EL (cell line): ENCODE measurements at places on chromosomes 1 and 21.
A peak's percentile ranks its signal among the peaks of the same experiment; 100 is the strongest.

DNA sequence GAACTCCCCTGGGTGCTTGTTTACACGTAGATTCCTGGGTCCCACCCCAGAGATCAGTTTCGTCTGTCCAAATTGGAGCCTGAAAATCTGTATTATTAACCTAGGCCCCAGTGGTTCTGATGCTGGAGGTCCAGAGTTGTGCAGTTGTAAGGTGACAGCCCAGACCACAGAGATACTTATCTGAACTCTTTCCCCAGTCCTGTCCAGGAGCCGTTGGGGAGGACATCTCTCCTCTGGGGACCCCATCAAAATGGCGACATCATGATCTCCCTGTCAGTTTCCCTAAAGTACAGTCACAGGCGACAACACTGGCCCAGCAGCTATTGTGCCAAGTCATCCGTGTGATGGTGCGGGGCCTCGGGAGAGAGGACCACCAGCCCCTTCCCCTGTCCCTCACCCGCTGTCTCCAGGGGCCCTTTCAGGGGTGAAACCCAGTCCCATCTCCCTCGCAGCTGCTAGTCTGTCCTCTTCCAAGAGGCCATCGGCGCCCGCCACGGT, 749 bp upstream of the EFHD2 start:
- no peak for DNase-seq

- no peak for DNase-seq
Observed at GRCh38 chr1:47579809-47580208, 142.0 kb downstream of the FOXD2 start.

- no peak for DNase-seq
Observed at GRCh38 chr21:35229290-35229689, 180.2 kb upstream of the RUNX1 start.

DNA sequence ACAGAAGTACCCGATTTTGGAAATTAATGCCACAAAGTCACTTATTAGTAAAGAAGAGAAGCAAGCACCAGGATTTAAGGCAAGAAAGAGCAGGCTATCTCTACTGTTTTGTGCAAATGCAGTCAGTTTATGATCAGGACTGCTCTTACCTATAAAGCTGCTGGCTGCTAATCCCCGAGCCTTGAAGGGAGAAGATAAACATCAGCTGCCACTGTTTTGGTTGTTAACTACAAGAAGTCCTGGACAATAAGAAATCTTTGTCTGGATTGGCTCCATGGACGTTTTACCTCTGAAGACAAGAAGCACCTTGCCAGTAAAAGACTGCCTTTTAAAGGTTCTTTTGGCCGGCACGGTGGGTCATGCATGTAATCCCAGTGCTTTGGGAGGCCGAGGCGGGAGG, 21.4 kb downstream of the FRRS1 start:
- DNase-seq = no peak

DNA sequence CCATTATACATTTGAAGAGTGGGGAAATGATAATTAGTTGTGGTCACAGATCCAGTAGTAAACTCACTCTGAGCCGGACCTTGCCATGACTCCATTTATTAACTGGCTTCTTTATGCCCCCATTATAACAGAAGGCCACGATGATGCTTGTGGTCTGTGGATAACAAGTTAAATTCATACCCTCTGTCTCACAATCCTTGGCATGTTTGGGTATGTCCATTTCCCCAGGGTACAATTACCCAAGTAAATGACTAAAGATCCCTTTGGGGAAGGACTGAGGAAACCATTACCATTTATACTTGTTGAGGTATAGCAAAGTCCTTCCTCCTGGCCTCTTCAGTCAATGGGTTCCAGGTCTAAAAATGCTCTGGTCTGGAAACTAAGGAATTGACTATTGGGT, 7.3 kb upstream of the USP1 start:
- no peak for DNase-seq

GRCh38 chr1:231883382-231883781, 256.8 kb downstream of the DISC1 start:
- no peak for DNase-seq

DNA sequence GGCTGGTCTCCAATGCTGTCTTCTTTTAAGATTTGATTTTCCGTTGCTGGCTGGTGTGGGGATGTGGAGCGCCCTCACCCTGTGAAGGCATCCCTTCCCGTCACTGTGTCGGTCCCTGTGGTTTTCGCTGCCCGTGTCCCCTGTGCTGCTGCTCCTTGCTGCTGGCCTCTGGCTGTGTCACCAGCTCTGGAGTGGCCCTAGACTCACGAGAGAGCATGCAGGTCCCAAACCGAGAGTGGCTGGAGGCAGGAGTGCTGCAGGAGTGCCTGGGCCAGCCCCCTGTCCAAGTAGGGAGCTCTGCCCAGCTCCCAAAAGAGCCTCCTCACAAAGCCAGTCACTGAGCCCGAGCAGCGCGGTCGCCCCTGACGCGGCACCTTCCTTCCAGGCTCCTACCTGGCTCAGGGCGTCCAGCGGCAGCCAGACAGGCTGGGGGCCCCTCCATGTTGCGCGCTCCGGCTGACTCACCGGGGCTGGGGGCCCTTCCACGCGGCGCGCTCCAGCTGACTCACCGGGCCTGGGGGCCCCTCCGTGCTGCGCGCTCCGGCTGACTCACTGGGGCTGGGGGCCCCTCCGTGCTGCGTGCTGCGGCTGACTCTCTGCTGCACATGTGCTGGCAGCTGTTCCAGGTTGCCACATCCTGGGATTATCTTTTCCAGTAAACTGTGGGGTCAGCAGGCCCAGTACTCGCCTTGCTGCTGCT, 106.7 kb upstream of the COL6A1 start:
- peak; percentile 98 for DNase-seq

DNA sequence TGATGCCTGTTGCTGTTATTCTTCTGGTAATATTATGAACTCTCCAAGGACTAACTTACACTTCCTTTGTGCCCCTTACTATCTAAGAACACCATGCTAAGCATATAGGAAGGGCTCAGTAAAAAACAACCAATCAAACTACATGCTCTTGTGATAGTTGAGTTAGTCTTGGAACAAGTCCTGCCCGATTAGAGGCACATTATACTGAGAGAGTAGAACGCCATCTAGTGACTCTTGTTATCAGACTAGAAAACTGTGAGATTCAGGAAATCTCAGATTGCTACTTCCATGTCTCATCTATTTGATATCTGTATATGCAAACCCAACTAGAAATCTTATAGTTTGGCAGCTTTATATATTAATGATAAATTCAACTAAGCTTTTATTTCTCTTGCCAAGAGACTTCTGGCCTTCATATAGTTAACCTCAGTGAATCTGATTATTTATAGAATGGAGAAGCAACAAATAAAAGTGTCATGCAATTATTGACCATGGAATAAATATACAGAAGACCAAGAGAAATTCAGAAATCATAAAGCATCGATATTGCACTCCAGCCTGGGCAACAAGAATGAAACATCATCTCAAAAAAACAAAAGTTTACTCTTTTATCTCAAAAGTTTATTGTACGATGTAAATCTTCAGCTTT, 7.8 kb upstream of the SRRM1 start:
- DNase-seq = peak; percentile 69

- DNase-seq = no peak
Observed at GRCh38 chr1:39757501-39757900, 13.6 kb downstream of the OXCT2 start.

DNA sequence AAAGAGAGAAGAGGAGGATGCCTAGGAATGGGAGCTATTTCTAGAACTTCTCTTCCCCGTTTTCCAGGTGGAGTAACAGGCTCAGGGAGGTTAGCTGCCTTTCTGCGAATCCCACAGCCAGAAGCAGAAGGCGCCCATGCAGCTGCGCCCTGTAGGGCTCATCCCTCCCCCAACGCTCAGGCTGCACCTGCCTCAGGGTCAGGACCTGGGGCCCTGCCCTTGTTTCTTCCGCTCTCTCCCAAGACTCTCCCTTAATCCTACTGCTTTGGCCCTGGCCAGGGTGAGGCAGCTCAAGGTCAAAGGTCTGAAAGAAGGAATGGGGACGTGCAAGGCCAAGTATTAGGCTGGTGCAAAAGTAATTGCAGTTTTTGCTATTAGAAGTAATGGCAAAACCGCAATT, 30.5 kb upstream of the PADI2 start:
- no peak for DNase-seq

DNA sequence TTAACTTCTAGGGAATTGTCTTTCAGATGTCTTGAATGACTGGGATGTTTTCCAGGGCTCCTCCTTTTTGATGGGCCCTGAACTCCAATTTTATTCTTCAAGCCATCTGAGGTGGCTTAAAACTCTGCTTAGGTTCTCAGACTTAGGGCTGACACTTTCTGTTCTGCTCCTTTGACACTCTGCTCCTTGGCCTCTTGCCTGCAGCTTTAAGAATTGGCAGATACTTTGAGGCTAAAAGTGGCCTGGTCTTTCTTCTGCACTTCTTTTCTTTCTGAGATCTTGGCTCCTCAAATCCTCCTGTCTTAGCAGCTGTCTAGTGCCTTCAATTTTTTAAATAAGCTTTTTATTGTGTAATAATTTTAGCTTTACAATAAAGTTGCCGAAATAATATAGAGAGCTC, 294.6 kb downstream of the RPS6KC1 start:
- no peak for DNase-seq
